ENCODE measurements at places on chromosomes 3 and 15.

GRCh38 chr3:33026267-33026666, 70.7 kb downstream of the GLB1 start:
- no peak for DNase-seq

GRCh38 chr3:105253225-105253624, 113.5 kb upstream of the ALCAM start:
- no peak for DNase-seq

DNA sequence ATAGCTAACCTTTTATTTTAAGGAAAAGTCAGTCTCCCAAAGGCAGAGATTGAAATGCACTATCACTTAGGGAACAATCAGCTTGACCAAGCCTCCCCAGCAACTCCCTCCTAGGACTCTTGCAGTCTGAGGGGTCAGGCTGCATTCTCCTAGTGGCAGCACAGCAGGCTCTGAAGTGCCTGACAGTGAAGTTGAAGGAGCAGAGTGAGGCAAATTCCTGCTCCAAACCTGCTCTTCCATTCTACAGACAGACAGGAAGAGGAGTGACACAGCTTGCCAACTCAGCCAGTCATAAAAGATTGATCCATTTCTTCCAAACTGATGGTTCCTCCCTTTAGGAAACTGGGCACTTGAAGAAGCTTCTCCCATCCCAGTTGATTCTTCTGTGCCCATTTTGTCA, 43.9 kb upstream of the SMAD3 start:
- peak; percentile 15 for DNase-seq

- DNase-seq, result no peak
These were observed 1261.1 kb downstream of the ROBO1 start for GRCh38 chr3:78506581-78507195.

DNA sequence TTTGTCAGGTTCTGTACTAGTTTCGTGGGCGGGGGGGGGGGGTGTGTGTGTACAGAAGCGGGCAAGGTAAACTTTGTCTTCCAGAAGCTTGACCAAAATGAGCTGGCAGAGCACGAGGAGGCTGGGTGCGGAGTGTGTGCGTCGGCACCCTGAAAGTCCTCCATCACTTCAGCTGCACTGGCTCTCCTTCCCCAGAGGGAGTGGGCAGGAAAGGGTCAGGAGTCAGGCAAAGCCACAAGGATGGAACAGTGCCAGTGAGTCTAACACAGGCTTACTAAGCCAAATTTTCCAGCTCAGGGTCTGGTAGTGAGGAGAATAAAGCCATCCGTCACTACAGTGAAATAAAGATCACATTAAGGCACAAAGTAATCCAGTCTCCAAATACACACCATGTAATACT, 11.9 kb upstream of the SH3GL3 start:
- DNase-seq, result no peak

- no peak for DNase-seq
These were observed 11.0 kb downstream of the STARD5 start for GRCh38 chr15:81312790-81313543.

- DNase-seq, result no peak
These were observed 156.8 kb downstream of the LRTM1 start for GRCh38 chr3:54771050-54771449.

DNA sequence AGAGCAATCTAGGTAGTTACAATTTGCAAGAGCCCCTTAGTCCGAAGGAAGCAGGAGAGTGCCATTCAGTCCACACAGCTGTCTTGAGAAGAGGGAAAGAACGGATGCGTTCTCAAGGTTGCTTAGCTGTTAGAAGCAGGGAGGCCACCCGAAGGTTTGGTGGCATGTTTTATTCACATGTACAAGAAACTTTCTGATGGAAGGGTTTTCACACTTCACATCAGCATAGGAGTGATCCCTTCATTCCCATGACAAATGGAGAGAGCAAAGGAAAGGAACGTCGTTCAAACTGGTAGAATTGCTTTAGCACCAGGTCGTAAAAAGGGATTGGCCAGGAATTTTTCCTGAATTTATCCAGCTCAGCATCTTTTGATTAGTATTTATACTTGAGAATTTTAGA, 53.5 kb downstream of the TRIM71 start:
- DNase-seq, result no peak

DNA sequence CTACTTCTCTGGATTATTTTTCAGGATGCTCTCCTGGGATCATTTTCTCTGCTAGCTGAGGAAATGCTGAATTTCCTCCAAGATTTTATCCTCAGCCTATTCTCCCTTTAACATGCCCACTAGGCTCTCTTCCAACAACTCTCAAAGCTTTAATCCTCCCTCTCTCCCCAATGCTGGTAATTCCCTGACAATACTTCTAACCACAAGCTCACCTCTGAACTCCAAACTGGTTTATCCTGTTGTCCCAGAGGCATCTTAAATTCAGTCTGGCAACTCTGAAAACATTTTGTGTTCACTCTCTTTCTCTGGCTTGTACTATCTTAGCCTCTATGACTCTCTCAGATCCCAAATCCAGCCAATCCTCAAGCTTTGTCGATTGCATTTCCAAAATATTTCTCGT, 490.3 kb downstream of the MECOM start:
- peak; percentile 12 for DNase-seq

DNA sequence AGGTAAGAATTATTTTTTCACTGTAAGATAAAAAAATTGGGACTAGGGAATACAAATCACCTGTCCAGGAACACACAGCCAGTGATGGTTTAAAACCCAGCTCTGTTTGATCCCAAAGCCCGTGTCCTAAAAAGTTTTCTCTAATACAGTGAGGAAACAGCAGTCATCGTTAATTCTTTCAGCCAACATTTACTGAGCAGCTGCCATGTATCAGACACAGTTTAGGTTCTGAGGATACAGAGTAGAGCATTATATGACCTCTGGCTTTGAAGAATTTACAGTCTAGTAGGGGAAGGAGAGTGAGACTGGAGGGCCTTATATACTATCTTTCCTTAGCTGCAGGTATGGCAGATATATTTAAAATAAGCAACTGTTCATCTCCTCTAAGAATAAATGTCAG, 82.7 kb downstream of the KCNMB2 start:
- DNase-seq, result no peak

GRCh38 chr15:45181491-45182285, 6.1 kb downstream of the SHF start:
- no peak for DNase-seq

Measured in HAP-1 (cell line).